GM04504 (cell line): ENCODE measurements at places on chromosomes 1 and 21.

- DNase-seq, result no peak
Measured at GRCh38 chr1:78088486-78088885, 42.7 kb downstream of the GIPC2 start.

- peak; percentile 64 for DNase-seq
Measured at GRCh38 chr1:178724728-178725465, at the start of gene RALGPS2. RALGPS2 (plus strand) TSS chr1:178725244; CDS start chr1:178776765, 51,521 bp downstream.

DNA sequence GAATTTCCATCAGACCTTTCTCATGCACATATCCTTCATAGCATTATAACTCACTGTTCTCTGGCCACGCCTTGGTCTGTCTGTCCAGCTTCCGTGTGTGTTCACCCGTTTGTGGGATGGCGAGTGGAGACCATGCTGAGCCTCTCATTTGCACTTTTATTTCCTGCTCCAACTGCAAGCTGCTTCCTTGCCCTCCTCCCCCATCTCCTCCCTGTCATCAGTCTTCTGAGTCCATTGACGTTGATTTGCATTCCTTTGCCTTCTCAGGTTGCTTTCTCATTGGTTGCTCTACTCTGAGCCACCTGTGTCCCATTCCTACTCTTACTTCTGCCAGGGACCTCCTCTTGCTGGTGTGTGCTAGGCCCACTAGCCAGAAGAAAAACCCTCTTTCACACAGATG lies 146.4 kb downstream of the NOS1AP start:
- no peak for DNase-seq

GRCh38 chr21:29462479-29462878 lies 163.8 kb downstream of the BACH1 start:
- no peak for DNase-seq

DNA sequence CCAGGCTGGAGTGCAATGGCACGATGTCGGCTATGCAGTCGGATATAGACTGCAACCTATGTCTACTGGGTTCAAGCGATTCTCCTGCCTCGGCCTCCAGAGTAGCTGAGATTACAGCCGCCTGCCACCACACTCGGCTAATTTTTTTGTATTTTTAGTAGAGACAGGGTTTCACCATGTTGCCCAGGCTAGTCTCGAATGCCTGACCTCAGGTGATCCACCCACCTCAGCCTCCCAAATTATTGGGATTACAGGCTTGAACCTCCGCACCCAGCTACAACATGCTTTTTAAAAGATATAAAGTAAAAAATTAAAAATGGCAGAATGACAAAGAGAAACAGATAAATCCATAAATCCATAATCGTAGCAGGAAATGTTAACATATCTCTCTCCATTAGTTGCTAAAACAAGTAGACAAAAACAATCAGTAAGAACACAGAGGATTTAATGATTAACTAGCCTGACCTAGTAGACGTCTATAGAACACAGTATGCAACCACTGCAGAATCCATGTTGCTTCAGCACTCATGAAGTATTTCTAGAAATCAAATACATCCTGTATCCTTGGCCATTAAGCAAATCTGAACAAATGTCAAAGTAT lies 59.9 kb upstream of the SPOCD1 start:
- DNase-seq, result no peak

DNA sequence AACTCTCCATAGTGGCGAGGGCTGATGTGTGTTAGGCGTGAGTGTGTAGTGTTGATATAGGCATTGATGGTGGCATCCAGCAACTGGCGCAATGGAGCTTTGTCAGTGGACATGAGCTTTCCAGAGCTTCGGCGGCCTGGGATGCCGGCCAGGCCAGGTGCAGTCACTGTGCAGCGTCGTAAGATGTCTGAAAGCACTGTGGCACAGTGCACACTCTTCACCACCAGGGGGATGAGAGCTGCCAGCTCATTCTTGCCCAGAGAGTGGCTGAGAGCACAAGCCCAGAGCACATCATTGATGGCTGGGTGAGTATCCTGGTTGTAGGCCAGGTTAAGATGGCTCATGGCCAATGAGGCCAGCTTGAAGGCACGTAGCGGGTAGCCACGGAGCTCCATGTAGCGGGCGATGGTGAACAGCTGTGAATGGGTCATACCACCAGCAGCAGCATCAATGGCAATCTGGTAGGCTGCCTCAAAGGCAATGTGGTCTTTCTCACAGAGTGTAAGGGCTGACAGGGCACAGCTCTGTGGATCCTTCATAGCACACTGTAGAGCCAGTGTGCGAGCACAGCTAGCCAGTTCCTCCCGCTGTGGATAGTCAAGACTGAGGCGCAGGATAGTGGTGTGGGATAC lies 6.7 kb downstream of the UROD start:
- DNase-seq, result no peak

DNA sequence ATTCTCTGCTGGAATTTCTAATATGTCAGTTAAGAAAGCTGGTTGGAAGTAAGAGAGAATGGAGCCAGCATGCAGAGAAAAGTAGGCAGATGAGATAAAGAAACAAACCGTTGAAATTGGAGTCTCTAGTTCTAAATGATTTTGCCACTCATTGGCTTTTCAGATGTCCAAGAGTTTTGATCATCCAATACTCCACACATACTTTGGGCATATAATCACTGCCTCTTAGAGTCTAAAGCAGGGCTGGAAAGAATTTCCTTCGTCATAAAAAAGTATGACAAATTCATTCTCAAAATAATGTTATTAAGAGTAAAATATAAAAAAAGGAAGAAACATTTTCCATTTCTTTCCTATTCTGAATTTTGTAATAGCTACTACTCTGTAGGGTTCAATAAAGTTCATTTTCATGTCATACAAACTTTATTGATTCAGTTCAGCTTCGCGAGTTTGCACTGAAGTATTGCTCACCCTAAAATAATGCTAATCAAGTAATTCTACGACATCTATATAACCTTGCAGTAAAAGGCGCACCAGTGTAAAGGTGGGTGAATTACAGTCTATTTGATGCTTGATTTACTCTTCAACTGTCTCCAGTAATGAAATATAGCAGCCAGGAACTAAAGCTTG lies 1556.6 kb downstream of the NCAM2 start:
- no peak for DNase-seq

GRCh38 chr1:162033428-162033827 lies 9.8 kb upstream of the OLFML2B start:
- DNase-seq, result no peak

DNA sequence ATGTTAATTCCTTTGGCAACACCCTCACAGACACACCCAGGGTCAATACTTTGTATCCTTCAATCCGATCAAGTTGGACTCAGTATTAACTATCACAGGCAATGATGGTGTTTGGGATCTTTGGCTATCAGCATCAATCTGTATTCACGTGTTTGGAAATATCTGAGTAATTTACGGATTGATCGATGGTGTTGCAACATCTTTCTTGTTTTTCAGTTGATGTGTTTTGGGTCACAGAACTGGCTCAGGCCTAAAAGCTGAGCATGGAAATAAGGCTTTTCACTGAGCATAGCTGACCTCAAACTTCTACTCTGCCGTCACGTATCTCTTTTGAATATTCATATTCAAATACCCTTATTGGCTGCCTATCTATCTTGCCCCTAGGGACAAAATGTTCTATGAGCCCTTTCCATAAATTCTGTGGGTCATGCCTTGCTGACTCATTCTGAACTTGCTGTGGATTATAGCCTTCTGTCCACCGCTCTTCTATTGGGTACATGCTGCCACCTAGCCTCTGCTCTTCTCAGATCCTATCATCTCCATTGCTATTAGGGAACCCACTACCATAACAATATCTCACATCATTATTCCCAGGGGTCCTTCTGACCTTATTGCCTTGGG lies 156.0 kb downstream of the PDE4B start:
- DNase-seq, result peak; percentile 39

GRCh38 chr1:201708691-201709090 lies 120.3 kb upstream of the IPO9 start:
- DNase-seq, result no peak
